Left renal pelvis (tissue), 4 donors: ENCODE measurements at places on chromosomes 16 and 17.

- no peak for DNase-seq
These were observed 30.5 kb downstream of the CUEDC1 start for GRCh38 chr17:57924677-57925076.

- no peak for DNase-seq
These were observed 7.5 kb downstream of the ATP5PD start for GRCh38 chr17:75039238-75039637.

DNA sequence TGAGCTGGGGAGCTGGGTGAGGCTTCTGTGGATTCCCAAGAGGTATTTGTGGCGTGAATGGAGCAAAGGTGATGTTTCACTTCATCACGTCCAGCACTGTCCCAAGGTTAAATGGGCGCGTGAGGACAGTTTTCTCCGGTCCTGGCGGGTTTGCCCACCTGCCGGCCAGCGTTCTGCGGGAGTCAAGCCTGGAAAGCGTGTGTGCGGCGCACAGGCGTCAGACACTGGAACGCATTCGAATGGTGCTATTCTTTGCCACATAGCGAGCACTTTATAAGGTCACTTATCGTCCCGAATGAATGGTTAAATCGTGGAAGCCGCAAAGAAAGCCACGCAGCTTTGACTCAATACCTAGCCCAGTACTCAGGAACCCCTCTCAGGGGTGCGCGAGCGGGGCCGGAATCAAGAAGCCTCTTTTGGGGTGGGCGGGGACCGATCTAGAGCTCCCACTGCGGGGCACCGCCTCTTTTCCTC lies 446 bp upstream of the PSMD11 start:
- no peak for DNase-seq

DNA sequence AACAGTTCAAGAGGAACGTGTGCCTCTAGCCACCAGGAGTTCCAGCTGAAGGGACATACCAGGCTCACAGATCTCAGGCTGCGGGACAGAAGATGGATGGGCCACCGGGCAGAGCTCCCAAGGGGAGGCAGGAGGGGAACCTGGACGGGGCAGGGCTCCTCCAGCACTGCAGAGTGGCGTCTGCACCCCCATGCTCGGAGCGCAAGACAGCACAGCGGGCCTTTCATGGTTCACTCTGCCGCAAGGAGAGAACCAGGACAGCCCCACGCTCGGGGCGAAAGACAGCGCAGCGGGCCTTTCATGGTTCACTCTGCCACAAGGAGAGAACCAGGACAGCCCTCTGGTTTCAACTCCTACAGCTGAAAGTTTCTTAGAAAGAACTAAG lies 20.6 kb downstream of the SLC38A10 start:
- DNase-seq: no peak

GRCh38 chr16:27429981-27430441 lies 28.0 kb downstream of the IL21R start:
- DNase-seq: no peak

- no peak for DNase-seq
These were observed 35.0 kb downstream of the DHRS7B start for GRCh38 chr17:21161498-21162393.

DNA sequence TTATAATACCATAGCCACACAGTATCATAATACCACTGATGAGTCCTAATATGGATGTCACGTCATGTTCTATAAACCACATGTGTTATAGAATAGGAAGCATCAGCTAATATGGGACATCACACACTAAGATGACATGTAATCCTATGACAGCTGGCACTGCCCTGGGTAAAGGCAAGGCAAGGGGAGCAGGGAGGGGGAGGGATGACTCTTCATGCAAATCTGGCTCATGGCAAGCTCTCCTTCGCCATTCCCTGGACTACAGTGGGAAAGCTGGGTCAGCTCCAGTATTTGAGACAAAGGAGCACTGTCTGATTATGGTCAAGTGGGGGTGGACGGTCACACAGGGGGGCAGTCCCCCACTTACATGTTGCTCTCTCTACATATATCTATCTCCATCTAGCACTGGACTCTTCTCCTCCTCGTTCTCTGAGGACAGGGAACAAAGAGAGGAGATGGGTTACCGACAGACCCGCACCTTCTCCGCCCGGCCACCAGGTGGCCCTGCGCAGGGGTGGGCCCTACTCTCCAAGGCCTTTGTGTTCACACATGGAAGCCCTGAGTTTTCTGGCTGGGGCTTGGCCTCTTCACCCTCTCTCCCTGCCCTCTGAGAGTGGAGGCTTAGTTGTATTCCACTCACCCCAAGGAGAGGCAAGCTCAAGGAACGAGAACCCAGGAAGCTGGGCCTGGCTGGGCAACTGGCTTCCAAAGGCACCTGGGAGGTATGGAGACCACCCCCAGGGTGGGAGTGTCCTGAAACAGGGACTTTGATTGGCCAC lies 23.4 kb upstream of the MPO start:
- no peak for DNase-seq

- no peak for DNase-seq
These were observed 166.8 kb upstream of the TBX2 start for GRCh38 chr17:61232871-61233270.

DNA sequence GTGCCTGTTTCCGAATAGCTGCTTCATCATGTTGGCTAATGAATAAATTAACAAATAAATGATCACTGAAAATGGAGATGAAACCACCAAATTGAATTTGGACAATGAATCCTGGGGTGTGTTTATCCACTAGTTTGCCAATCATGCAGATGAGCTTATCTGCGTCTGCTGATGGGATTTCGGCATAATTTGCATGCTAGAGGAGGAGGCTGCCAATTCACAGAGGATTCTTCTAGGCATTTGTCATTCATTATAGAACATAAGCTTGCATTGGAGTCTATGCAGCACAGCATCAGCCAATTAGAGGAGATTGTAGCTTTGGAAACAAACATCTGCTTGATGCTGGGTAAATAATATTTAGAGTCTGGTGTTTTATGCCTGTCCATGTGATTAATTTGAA lies 123.1 kb downstream of the NPIPB5 start:
- no peak for DNase-seq

GRCh38 chr17:47813077-47813476 lies 8.5 kb downstream of the OSBPL7 start:
- no peak for DNase-seq

GRCh38 chr16:77660311-77660710 lies 62.0 kb upstream of the NUDT7 start:
- peak; percentile 42 for DNase-seq

DNA sequence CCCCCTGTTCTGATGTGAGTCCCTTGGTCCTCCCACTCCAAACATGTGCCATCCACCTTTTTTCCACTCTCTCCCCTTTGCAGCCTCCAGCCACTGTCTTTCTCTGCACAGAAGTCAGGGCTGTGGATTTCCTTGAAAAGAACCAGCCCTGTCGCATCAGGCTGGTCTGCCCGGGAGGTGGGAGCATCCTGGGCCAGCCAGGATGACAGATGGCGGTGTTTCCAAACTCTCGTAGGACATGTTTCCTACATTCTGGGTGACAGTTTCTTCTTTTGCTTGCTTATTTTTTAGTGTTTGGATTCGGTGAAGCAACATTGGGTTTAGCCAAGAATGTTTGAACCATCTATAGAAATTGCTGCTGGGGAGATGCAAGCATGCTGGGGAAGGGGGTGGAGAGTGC lies 100.8 kb downstream of the CCDC182 start:
- DNase-seq: no peak

DNA sequence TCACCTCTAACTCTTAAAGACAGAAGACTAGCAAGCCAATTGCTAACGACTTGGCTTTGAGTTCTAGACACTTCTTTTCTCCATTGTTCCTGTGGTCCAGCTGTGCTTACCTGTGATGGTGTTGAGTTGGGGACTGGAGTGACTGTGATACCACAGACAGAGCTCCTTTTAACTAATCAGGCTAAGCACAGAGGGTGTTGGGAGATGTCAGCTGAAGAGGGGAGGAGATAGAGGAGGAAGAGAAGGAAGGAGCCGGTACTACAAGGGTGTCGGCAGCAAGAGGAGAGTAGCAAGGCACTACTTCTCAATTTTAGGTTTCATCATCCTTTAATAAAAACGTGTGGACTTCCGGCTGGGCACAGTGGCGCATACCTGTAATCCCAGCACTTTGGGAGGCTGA lies 5.1 kb upstream of the MYO1D start:
- no peak for DNase-seq

DNA sequence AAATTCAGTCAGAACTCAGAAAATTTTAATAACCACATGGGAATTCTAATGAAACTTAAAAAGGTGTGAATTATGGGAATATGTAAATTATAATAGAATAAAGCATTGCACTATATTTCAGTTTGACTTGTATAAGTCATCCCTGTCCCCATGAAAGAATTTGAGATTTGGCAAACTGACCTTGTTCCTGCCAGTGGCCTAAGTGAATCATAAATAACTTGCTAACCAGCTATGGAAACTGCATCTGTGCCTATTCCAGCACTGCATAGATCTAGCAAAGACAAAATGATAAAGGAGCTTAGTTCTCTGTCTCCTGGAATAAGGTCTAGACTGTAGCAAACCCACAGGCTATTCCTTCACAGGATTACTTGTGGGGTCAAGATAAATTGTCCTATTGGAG lies 106.8 kb upstream of the NOG start:
- no peak for DNase-seq

DNA sequence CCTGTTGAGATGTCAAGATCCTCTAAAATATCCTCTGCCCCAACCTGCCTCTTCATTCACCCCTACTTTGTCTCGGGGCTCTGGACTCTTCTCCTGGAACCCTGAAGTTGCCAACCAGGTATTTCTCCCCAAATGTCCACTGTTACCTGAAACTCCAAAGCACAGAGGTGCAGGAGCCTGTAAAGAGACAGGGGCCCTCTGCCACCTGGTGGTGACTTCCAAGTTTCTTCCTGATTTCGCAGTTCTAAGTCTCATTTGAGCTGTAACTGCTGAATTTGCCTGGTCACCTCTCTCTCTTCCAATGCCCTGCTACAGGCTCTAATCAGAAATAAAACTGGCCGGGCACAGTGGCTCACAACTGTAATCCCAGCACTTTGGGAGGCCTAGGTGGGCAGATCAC lies 77.1 kb upstream of the RCVRN start:
- DNase-seq: no peak

DNA sequence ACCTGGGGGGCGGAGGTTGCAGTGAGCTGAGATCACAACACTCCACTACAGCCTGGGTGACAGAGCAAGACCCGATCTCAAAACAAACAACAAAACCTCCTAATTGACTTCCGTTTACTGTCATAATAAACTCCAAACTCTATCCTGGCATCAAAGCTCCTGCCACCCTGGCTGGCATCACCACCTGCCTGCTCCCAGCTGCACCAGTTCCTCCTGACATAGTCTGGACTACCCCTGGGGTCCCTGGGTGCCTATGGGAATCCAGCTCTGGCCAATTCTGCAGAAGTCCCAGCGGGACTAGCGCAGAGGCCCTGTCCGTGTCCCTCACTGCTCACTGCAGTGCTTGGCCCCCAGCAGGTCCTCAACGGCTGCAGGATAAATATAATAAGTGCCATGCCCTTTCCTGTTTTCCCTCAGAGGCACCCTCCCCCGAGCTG lies 723 bp downstream of the NTHL1 start:
- no peak for DNase-seq

- no peak for DNase-seq
These were observed 1.2 kb upstream of the CBX4 start for GRCh38 chr17:79840269-79840988.

GRCh38 chr17:74922172-74922571 lies 883 bp downstream of the USH1G start:
- DNase-seq: no peak

DNA sequence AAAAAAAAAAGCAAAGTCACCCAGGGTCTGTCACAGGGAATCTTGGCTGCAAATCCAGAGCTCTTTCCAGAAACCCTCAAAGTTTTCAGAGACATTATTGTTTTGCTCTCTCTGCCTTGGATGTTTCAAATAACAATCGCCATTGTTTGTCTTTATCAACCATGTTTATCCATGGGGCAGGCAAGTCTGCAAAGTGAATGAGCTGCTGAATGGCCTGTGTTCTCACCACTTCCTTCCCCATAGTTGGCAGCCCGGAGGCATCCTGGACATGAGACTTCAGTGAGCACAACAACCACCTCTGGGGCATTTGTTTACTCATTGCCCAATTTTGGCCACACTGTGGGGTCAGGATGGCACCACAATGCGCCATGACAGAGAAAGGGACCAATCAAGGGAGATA lies 53.1 kb upstream of the USP7 start:
- DNase-seq: no peak

DNA sequence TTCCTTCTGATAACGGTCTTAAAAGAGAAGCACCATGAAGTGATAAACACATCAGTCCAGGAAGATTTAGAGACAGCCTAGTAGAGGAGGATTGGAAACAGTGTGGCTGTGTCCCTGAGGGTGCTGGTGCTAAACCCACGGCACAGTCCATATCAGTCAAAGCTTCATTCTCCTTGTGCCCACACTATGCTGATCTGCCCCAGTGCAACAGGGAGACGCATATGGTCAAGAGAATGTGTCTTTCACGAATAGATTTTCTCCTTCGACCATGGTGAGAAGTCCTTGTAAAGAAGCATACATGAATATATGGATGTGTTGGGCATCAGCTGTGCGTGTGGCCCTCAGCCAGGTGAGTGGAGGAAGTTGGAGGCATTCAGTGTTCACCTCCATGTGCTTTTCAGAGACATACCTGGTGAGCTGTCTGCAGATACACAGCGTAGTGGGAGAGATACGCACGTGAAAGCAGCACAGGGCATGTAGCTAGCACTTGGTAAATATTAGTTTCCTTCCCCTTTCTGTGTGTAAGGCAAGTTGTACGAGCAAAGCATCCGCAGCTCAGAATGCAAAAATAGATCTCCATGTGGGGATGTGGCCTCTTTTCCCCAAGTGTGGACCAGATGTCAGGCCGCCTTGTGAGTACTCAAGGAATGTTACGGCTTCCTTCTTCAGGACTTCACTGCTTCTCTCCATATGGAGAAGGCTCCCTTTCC lies 29.4 kb downstream of the HLF start:
- DNase-seq: no peak

DNA sequence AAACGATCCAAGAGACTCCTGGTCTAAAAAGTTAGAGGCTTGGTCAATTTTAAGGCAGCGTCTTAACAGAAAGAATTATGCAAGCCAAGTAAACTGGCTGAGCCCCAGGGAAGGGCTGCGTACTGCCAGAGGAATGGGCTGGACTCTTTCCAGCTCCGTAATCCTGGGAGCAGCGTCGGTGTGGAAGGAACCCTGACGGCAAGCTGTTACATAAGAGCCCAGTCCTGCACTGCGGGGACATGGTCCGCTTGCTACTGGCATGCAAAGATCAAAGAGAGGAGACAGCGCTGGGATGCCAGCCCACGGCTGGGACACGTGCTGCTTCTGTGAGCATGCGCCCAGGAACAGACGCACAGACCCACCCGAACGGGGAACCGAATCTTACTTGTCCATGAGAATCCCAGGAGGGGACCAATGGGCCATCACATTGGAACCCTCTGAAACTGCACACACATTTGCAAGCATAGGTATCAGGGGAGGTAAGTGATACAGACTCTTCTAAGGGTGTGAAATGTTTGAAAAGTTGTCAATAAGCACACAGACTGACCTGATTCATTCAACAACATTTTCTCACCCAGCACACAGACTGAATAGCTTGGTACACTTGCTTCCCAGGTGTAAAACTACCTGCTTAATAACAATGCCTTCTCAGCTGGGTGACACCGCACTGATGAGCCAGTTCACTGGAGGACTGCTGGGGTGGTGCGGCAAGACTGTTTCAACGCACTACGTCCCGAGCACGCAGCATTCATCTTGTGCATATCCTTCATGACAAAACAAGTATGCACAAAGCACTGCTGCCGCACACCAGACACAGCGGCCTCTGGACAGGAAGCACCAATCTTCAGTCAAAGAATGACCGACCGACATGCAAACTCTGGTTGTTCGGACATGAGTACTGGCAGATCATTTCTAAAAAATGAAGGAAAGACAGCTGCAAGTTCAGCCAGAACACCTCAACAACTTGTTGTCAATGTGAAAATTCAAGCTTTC lies 94.9 kb downstream of the ANKRD11 start:
- DNase-seq: peak; percentile 75
